ENCODE measurements at places on chromosomes 3 and 15.

DNA sequence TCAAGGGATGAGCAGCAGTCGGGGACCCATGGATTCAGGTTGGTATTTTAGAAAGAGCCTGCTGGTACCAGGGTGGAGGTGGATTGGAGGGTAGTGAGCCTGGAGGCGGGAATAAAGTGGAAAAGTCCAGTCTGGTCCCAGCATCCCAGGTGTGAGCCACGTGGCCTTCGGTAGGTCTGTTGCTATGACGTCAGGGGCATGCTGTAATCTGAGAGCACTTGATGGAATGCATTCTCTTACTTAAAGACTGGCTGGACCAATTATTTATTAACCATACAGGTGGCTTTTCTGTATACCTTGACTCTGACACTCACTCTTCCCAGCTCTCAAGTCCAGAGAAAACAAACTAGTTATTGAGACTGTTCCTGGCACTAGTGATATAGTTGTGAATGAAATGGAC, 389.9 kb upstream of the RGMA start:
- DNase-seq, result no peak

DNA sequence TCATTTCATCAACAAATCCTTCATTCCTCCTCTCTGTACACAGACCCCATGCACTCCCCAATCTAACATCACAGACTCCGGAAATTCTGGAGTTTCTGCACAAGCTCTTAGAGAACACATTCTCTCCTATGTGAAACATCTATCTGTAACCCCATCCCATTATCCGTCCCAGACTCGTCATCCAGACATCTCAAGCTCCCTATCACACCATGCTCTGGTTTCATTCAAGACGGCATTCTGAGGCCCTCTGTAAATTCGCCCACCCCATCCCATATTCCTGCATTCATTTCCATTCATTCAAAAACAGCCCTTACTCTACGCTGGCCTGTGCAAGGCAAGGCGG, 575 bp downstream of the LEO1 start:
- no peak for DNase-seq

GRCh38 chr3:86420990-86421739, 569.8 kb downstream of the VGLL3 start:
- no peak for DNase-seq

- no peak for DNase-seq
Measured at GRCh38 chr3:50564321-50564720, 3.2 kb downstream of the C3orf18 start.

DNA sequence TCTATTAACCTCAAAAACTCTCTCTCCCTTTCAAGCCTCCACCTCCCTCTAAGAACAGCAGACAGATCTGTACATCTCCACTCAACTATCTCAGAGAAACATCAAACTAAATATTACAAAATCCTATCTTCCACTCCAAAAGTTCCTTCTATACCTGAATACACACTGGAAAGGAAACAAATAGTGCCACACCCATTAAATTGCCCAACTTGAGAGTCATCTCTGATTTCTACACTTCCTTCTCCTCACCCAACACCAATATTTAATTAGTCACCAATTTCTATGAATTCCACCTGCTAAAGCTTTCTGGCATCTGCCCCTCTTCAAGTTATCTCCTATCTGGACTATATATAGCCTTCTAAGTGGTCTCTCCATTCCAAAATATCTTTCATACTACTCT, 65.8 kb downstream of the PEAK1 start:
- no peak for DNase-seq

- no peak for DNase-seq
Measured at GRCh38 chr15:57220205-57220604, 156.1 kb upstream of the CGNL1 start.

GRCh38 chr3:88987776-88988175, 119.6 kb upstream of the EPHA3 start:
- DNase-seq, result no peak

All from stimulated activated CD4-positive, alpha-beta T cell treated with anti-CD3 and anti-CD28 coated beads, Interleukin-1b, Interleukin-23, amount 100 ng/mL, for 1 hour (primary cell).